ENCODE measurements at places on chromosomes 11 and 22.

DNA sequence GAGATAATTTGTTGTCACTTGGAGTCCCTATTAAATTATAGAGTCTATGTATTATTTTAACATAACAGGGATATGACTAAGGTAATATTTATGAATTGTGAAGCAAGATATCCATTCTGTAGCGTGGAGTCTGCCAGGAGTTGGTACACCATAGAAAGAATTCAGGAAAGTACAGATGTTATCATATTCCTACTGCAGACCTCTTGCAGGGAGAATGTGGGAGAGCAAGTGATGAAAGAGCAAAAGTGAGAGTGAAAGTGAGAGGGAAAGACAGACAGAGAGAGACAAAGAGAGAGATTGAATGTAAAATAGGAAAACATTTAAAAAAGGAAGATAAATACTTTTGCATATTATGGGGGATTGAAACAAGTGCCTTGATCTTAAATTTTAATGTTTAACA is 468.8 kb downstream of the CNTN5 start:
- no peak for DNase-seq

- no peak for DNase-seq
Measured at GRCh38 chr11:56624661-56625110, 10.0 kb upstream of the OR5M1 start.

- DNase-seq = no peak
Measured at GRCh38 chr11:11501546-11502262, 120.1 kb downstream of the GALNT18 start.

GRCh38 chr22:39616781-39617180 is 46.2 kb downstream of the CACNA1I start:
- no peak for DNase-seq

DNA sequence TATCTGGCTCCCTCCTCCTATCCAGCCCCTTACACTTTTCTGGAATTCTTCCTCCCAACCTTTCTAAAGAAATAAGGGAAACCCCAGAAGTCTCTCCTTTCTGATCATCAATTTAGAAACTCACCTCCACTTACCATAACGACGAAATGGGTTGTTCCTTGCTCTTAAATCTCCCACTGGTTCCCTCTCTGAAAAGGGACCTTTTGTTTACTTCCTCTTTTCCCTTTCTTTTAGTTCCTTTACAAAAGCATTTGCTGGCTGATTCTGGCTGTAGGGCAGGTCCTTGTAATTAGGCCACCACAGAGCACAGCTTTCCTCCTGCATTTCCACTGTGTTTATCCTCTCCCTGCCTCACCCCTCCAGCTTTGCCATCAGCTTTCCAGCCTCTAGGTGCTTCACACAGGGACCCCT is 12.0 kb downstream of the JAML start:
- DNase-seq = no peak

Measured in effector CD8-positive, alpha-beta T cell (primary cell).